ENCODE measurements at places on chromosomes 6 and 20.

- DNase-seq, result no peak
Observed at GRCh38 chr6:154995254-154996015, at the start of gene TIAM2. TIAM2 (plus strand) TSS chr6:154995315; CDS start chr6:155129224, 133,909 bp downstream.

DNA sequence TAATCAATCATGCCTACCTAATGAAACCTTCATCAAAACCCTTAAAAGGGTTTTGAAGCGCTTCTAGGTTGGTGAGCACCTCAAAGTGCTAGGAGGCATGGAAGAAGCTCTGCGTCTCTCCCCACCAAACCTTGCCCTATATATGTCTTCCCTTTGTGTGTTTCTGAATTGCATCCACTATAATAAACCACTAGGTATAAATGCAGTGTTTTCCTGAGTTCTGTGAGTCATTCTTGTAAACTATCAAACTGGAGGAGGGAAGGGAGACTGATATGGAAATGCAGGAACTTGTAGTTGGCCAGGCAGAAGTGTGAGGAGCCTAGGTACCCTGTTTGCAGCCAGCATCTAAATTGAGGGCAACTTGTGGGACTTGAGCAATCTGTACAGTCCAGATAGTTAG, 698.8 kb downstream of the DOK5 start:
- no peak for DNase-seq

GRCh38 chr20:63029358-63030121, 22.8 kb upstream of the BHLHE23 start:
- DNase-seq, result no peak

- DNase-seq, result no peak
Observed at GRCh38 chr6:25165177-25165576, 114.0 kb upstream of the CARMIL1 start.

DNA sequence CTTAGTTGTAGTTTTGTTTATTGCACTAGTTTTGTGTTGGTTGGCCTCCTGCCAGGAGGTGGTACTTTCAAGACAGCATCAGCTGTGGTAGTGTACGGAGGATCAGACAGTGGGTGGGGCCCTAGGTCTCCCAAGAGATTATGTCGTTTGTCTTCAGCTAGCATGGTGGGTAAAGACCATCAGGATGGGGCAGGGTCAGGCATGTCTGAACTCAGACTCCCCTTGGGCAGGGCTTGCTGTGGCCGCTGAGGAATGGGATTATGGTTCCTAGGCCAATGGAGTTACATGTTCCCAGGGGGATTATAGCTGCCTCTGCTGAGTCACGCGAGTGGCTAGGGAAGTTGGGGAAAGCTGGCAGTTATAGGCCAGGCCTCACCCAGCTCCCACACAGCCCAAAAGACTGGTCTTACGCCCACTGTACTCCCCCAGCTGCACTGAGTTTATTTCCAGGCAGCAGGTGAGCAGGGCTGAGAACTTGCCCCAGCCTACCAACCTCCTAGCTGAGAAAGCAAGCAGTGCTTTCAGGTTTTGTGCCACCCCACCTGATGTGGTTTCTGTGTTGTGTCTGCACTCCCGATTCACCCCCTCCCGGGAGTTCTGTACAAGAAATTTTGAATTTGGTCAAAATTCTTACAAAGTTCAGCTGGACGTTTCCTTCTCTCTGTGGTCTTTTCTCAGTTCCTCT, 24.7 kb downstream of the ZSCAN31 start:
- no peak for DNase-seq

DNA sequence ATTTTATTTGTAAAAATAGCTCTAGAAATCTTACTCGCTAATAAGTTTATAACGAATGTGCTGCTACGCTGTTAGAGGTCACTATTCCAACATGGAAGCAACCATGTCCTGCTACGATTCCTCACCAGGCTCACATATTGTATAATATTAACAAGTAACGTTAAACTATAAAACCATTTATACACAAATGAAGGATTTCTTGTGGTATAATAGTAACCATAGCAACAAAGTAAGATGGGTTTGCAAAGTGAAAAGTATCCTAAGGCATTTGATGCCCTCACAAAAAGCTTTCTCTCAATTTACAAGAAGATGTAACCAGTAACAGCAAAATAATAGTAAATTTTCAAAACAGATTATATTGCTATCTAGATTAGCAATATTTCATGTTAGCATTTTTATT, 117.2 kb downstream of the PRKN start:
- no peak for DNase-seq

- DNase-seq, result no peak
Observed at GRCh38 chr6:18165751-18166150, 10.5 kb downstream of the KDM1B start.

DNA sequence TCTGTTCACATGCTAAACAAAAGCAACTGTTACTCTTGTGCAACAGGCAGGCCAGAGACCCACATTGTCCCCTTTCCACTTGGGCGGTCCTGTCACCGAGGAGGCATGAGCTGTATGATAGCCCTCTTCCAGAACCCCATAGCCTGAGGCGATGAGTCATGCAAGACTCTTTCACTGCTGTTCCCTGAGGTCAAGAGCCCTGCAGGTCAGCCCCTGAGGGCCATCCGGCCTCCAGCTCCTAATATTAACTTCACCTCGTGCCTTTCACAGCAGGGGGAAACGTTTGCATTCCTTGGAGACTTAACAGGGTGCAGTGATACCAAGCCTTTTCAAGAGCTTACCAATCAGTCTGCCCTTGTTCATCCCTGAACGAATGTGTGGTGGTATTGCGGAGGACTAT, 253.3 kb upstream of the ECI2 start:
- no peak for DNase-seq

DNA sequence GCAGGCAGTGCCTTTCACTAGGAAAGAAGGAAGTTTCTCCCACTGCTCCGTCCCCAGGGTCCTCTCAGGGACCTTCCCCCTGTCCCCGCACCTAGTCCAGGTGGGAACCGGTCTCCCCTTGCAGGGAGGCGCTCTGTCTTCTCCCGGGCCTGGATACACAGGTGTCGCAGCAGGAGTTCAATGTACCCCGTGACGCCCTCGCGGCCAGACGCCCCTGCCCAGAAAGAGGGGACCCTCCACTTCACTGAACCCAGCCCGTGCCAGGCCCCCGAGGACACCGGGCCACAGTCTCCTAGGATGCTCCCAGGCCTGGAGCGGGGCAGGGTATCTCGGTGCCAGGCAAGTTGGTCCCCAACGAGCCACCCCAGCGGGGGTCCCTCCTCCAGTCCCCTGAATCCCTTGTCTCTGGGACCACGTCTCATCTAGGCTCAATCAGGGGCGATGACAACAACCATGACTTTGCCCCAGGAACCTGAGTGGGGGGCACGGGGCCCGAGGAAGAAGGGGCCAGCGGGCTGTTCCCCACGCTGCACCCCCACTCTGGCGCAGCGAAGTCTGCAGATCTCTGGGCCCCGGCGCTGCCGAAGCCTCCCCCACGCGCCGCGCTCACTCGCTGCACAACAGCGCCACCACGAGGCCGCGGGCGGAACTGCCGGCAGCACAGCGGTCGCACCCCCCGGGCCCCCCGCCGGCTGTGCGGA, 103.0 kb downstream of the EDN3 start:
- DNase-seq, result peak; percentile 43

DNA sequence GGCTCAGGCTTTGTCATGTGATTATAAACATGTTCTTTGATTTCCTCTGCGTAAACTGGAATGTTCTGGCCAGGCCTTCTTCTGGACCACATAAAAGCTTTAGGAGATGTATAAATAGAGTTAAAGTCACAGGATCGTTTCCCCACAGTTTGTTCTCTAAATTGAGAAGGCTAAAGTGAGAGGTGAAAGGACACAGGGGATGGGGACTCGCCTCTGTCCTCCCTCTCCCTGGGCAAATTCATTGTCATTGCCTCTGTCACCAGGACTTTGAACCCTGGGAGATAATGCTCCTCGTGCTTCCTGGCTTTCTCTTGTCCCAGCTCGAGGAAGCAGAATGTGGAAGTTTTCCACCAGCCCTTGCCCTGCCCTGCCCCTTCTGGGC, 20.3 kb upstream of the ZFAND3 start:
- DNase-seq, result no peak

DNA sequence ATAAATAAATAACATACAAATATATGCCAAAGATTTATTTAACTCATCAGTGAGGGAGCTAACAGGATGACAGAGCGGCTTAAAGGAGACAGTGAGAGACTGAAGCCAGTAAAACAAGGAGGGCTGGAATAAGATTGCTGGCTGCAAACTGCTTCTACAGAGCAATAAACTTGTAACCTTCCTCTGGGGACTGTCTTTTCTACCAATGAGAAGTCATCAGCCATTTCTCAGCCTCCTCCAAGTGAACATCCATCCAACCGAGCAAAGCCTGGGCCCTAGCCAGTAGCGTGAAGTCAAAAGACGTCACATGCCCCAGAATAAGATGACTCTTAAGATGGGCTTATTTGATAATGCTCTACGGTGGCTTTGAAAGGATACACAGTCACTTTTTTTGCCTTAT, 42.5 kb downstream of the CPXM1 start:
- no peak for DNase-seq

GRCh38 chr6:118029967-118030366, 122.9 kb downstream of the SLC35F1 start:
- no peak for DNase-seq

GRCh38 chr6:37688078-37688850, 9.4 kb downstream of the MDGA1 start:
- DNase-seq, result no peak

DNA sequence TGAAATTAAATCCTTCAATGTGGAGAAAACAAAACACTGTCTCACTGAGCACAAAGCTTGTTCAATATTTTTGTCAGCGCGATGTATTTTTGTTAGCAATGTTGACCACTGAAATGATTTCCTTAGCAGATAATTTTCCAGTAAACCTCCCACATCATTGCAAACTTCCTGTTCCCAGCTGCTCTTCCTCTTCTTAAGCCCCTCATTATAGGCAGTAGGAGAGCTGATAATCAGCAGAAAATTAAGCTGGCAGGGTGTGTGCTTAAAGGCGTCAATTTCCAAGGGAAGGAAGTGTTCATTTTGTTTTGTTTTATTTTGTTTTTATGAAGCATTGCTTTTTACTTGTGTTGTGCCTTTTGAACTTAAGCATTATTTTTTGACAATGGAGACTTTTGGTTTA, 29.1 kb upstream of the TMEM14A start:
- no peak for DNase-seq

DNA sequence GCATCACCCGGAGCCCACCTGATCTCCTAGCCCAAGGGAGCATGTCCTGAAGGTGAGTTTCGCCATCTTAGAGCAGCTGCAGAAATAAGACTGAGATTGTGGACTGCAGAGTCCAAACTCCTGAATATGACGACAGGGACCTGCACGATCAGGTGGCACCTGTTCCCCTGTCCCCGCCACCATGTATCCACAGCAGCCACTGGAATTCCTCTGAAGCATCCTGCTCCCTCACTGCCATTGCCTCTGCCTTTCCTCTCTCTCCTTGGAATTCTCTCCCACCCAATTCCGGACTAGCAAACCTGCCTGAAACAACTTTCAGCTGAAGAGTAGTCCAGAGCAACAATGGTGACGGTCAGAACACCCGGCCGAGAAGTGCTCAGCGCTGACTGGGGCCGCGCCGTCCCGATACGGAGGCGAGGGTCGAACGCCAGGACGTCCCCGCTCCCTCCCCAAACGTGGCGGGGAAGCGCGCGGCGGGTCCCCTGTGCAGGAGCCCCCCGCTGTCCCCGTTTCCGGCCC, 694 bp upstream of the FAM120B start:
- no peak for DNase-seq

- peak; percentile 28 for DNase-seq
Observed at GRCh38 chr20:35463455-35464300, 8.3 kb downstream of the CEP250 start.

GRCh38 chr20:49447946-49448809, 34.3 kb downstream of the KCNB1 start:
- DNase-seq, result no peak

- DNase-seq, result no peak
Observed at GRCh38 chr6:74578339-74578738, 627.5 kb downstream of the COL12A1 start.

GRCh38 chr6:170147832-170148708, 142.8 kb downstream of the DLL1 start:
- no peak for DNase-seq

- DNase-seq, result no peak
Observed at GRCh38 chr20:43325926-43326325, 131.8 kb upstream of the SRSF6 start.

DNA sequence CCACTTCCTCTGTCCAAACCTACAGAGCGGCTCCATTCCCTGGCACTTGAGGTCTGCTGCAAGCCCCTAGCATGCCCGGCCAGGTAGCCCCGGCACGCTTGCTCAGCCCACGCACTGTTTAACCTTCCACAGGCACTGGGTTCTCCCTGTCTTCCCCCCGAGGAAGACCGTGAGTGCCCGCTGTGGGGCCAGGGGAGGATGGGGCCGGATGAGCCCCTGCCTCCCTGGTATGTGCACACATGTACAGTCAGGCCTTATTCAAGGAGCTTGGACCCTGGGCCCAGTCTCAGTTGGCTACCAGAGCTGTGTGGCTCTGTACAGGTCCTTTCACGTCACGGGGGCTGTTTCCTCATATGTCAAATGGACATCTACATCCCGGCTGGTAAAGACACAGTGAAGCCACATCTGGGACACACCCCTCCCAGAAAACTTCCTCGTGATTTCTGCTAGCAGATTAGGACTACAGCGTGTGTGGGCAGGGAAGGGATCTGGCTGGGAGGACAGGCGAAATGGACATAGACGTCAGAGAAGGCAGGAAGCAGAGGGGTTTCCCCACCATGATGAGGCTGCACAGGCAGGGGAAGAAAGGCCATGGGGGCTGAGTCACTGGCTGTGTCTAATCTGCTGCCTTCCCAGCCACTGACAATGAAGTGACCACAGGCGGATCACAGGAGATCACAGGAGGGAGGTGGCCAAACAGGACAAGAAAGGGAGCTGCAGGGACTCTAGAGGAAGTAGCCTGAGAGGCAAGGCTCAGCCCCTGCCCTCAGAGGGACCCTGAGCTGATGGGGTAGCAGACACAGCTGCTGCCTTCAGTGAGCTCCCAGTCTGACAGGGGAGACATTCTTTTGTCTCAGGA, 62.9 kb downstream of the MRPL14 start:
- no peak for DNase-seq

DNA sequence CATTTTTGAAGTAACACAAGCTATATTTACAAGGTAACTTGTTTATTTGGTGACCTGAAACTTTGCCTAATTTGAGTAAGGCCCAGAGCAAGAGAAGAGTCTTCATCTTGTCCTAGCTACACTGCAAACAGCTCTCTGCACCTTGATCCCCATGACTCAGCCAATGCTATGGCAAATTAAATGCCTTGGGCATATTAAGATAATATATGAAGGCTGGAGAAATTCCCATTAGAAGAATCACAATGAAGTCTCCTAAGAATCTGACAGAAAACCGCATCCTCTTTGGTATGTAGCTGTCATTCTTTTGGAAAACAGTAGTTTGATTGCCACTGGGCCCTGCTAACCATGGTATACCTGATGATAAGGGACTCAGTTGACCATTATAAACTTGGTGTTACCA, 204.5 kb downstream of the UBE3D start:
- DNase-seq, result no peak
